ENCODE measurements at places on chromosomes 6 and 20.
A peak's percentile ranks its signal among the peaks of the same experiment; 100 is the strongest.

GRCh38 chr6:92110403-92110802 lies 1309.0 kb downstream of the EPHA7 start:
- no peak for DNase-seq

DNA sequence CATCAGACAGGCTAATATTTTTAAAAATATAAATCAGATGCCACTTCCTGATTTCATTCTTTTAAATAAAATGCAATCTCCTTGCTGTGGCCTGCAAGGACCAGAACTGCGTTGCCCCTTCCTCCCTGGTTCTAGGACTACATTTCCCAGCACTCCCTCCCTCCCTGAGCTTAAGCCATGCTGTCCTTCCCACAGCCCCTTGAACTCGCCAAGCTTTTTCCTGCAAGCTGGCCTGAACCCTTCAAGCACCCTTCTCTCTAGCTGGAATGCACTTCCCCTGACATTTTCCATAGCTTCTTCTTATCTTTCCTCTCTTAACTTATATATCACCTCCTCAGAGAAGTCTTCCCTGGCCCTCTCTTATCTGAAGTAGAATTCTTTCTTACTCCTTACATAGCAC lies 6.1 kb upstream of the DOK5 start:
- DNase-seq: no peak

- no peak for DNase-seq
Observed at GRCh38 chr20:40617594-40617993, 71.4 kb downstream of the MAFB start.

DNA sequence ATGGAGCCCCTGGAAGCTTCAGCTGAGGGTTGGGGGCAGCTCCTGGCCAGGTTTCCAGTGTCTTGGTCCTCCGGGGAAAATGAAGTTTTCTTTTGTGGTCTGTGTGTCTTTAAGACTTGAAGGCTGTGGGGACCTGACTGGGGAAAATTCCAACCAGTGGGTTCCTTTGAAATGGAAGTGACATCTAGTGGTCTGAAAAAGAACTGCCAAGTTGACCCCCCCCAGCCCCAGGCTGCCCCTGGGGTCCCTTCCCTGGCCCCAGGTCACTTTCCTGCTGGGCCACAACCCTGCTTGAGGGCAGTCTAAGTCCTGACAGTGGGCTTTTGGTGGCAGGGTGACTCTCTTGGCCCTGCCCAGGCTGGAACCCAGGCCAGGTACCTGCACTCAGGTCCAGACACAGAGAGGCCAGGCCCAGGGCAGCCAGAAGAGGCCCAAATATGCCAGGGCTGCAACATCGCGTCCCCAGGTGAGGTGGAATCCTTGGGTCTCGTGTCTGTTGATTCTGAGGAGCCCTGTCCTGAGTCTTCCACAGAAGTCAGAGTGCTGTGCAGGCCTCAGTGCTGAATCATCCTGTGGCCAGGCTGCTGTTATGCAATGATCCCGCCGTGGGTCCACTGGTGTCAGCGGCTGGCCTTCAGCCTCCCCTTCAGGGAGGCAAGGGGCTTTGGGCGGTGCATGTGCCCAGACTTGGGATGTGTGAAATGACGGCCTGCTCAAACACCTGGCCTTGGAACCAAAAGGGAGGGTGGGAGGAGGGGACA lies 68.4 kb downstream of the VEGFA start:
- peak; percentile 37 for DNase-seq

DNA sequence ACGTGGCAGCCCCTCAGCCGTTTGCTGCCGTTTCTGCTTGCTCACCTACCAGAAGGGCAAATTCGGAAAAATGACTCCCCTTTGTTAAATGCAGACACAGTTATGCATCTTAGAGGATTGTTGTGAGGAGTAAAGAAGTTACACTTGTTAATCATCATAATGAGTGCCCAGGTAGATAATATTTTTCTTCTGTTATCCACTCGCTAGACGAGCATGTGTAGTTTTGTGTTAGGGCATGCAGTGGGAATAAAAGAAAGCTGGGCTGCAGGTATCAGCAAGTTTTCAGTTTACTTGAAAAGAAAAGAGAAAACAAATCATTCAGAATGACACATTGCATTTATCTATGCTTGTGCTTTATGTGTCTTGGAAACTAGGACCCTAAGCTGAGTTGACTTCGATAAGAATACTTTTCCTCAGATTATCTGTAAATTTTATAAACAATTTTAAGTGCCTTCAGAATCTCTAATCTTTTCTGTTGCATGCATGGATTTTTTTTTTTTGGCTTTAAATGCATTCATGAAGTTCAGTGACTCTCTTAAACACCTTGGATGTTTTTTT lies 365.3 kb downstream of the QKI start:
- no peak for DNase-seq

All from AG09319 (cell line).